ENCODE measurements at places on chromosomes 7 and 10. TPM values are rescaled to one million over a fixed set of nuclear protein-coding genes. Genes with fewer than 3 reads are reported as not detected.

The BMPR1A gene
- total RNA-seq: 92.9 TPM

The NOS3 gene
- total RNA-seq: 0.15 TPM

The SPDYE5 gene
- total RNA-seq: 0.35 TPM

The MMP21 gene
- not detected for total RNA-seq

The PCDH15 gene
- not detected for total RNA-seq

The GALNT17 gene
- not detected for total RNA-seq

The DENND2A gene
- total RNA-seq: 67.9 TPM

The PDZD7 gene
- 4.7 TPM for total RNA-seq

The C7orf57 gene
- total RNA-seq: not detected

The CTBP2 gene
- 109 TPM for total RNA-seq

The MBL2 gene
- total RNA-seq: not detected

The SPRN gene
- total RNA-seq: 0.35 TPM

The TMEM130 gene
- total RNA-seq: 0.60 TPM

The SLC26A5 gene
- total RNA-seq: not detected
